ENCODE measurements at places on chromosomes 2 and 18.

DNA sequence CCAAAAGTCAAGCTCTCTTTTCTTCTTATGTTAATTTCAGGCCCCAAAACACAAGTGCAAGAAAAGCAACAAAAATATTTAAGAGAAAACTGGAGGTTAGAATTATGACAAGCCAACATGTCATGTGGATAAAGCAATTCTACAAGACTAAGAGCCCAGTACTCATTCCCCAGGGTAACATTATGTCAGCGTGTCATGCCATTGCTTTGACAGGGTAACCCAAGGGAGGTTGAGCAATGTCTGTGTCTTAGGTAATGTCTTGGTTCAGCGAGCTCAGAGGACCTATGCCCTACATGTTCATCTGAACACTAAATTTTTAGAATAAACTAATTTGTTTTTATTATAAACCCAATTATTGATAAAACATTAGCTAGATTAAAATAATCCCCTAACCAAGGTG, 173.2 kb upstream of the ZNF804A start:
- no peak for DNase-seq

GRCh38 chr18:10475276-10475653, 20.8 kb downstream of the APCDD1 start:
- no peak for DNase-seq

DNA sequence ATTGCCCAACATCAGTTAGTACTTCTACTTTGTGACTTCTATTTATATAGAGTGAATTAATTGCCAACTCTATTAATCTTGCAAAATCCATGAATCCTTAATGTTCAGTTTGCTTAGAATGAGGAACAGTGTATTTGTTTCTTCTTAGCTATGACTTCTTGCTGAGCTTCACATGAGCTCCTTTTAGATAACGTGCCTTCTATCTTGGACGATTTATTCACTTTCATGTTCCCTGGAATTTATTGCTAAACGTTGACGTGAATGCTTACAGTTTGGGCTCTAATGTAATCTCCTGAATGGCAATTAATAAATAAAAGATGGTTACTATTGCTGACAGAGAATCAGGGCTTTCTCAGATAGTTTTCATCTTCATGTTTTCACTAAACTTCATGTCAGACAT, 384.5 kb upstream of the NRP2 start:
- DNase-seq, result no peak

- peak; percentile 15 for DNase-seq
Measured at GRCh38 chr18:67367540-67367939, 149.0 kb downstream of the DSEL start.

GRCh38 chr2:159859583-159859982, 61.6 kb upstream of the CD302 start:
- no peak for DNase-seq

DNA sequence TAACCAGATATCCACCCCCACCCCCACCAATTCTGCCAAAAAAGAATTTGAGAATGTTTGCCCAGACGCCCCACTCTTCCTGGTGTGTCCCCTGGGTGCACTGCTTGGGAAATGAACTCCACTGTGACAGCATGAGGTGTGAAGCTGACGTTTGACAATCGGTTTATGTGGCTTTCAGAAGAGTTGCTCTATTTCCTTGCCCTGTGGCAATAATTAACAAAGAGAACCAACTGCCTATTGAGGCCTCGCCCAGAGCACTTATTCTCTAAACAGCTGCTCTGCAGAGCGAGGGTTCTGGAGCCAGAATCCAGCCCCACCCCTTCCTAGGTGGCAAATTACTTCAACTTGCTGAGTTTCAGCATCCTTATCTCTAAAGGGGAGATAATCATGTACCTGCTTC, 115.8 kb upstream of the SIX3 start:
- no peak for DNase-seq

DNA sequence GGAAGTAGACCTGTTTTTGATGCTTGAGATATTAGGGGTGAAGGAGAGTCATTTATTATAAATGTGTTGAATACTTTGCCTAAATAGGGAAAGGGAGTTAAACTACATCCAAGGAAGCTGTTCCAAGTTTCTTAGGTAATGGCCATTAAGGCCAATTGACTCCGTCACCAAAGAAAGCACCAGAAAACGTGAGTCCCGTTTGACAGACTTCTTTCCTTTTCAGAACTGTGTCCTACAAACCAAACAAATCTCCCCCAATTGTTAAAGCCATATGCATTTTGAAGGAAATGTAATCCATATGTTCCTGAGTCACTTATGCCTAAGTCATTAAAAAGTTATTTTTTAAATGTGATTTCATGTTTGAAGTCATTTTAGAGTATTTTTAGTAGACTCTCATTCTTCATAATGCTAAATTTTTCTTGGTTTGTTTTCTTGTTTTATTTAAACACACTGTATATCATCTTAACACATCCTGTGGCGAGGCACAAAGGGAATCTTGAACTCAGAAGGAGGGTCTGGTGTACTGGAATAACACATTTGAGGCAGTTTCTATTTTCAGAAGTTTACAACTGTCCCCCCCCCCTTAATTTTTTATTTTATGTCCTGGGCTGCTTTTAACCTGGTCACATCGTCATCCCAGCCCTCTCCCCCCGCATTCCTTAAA, 133.7 kb downstream of the RHBDD1 start:
- peak; percentile 72 for DNase-seq

DNA sequence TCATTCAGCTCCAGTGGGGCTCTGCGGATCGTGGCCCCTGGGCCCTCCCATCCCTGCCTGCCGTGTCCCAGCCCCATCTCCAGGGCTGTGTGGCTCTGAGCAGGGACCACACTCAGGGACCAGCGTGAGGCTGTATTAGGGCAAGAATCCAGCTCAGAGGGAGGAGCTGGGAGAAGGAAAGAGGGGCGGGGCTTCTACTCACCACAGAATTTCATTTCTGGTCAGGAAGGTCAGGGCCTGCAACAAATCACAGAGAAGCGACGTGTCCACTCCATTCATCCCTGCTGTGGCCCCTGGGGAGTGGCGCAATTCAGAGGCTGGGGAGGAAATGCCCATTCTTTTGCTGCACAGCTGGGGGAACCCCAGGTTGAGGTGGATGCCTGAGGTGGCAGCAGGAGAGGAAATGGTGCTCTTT, 828 bp downstream of the CIB4 start:
- peak; percentile 1 for DNase-seq

DNA sequence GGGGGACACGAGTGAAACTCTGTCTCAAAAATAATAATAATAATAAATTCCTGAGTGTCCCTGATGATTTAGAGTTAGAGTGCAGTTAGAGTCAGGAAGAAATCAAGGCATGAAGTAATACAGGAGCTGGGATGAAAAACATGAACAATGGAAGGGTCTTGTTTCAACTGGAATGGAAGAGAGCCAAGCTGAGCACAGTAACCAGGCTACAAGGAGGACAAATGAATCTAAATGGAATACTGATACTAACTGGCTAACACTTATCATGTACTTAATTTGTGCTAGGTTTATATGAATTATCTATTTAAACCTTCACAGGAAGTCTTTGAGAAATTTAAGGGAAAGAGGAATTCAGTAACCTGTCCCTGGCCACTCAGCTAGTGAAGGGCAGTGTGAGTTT, 38.8 kb upstream of the PSME4 start:
- no peak for DNase-seq

DNA sequence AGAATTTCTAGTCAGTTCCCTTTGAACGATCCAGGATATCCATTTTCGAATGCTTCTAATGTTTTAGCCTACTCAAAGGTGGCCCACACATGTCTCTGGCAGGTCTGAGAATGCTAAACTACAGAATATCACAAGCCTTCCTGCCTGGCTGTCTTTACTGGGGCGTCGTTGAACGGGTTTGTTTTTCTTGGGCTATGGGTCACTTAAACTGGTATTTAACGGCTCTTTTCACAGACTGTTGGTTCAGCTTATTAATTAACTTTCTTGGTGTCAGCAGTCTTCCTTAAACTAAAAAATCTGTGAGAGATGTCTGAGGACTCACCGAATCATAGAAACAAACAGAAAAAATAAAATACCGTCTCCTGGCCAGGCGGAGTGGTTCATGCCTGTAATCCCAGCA, 563.2 kb upstream of the NRP2 start:
- DNase-seq, result no peak
